ENCODE measurements at places on chromosomes 1 and 21.

GRCh38 chr1:43938892-43939587 is 5.4 kb downstream of the ARTN start:
- DNase-seq, result no peak

DNA sequence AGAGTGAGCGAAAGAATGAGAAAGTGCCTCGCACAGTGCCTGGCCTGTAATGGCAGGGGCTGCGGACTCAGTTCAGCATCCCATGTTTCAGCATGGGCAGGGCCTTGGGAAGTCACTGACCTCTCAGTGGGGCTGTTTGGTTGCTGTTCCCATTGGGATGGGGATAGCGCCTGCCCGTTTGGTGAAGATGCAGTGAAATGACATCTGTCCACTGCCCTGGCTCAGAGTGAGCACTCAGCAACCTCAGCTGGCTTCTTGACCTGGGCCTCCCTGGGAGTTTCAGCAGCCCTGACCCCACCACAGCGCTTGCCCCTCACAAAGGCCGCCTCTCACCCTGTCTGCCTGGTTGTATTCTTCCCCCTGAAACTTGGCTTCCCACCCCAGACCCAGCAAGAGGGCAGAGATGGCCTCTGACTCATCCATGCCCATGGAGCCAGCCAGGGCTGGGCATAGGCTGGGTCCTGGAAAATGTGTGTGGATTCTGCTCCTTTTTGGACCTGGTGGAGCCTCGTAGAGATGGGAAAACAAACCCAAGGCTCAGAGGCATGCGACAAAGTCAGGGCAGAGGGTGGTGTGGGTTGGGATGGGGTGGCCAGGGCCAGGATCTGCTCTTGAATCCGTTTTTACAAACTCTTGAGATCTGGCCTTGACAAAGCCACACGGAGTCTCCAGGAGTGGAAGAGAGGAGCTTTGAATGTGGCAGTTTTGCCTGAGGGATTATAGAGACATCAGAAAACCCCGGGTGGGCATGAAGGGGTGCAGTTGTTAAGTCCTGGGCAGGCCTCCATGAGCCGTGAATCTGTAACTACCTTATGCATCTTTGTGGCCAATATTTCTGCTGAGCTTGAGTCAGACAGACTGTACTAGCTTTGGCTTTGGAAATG is 1.2 kb downstream of the XKR8 start:
- DNase-seq, result no peak

DNA sequence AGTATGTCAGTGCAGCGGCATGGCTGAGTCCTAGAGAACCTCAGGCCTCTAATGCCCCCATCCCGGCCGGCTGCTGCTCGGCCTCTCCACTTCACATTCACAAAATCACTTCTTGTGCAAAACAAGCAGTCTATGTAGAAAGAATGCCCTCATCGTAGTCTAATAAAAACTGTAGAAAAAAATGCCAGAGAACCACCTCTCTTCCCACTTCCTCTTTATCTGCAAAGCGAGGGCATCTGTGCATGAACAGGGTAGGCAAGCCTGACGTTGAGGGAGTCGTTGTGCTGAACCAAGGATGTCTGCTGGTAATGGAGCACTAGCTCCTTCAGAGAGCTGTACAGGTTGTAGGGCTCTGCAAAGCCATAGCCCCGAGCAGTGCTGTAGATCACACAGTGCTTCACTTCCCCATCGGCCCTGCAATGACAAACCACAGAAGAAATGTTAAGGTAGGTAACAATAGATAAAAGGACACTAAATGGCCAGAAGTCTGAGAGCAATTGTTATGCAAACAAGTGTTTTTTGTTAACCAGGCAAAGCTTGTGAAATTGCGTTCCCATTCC is 88.9 kb downstream of the PIK3R3 start:
- no peak for DNase-seq

- no peak for DNase-seq
These were observed 59.3 kb downstream of the FH start for GRCh38 chr1:241460098-241460873.

DNA sequence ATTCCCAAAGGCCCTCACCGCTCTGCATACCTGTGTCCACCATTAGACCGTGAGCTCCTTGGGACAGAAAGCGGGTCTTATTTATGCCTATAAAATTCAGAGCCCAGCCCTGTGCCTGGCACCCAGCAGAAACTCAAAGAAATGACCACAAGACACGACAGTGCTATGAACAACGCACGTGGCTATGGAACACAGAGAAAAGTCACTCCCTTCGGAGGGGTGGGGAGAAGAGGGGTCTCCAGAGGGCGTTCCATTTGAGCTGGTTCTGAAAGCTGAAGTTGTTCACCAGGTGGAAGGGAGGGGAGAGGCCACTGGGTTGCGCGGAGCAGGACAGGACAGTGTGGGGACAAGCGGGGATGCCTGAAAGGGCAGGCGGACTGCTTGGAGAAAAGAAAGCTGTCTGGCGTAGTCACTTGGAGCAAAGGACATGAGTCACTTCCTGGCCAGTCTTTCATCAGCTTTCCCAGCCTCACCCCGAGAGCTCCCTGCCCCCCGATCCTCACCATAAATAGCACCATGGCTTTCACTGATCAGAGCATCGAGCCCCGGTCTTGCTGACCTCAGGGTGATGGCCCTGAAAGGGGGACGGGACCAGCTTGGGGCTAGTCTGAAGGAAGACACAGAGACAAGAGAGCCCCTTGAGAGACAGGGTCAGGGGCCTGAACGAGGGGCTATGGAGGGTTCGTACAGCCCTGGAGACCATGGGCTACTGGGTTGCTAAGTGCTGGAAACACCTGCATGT is 28.5 kb downstream of the ECE1 start:
- DNase-seq, result no peak

DNA sequence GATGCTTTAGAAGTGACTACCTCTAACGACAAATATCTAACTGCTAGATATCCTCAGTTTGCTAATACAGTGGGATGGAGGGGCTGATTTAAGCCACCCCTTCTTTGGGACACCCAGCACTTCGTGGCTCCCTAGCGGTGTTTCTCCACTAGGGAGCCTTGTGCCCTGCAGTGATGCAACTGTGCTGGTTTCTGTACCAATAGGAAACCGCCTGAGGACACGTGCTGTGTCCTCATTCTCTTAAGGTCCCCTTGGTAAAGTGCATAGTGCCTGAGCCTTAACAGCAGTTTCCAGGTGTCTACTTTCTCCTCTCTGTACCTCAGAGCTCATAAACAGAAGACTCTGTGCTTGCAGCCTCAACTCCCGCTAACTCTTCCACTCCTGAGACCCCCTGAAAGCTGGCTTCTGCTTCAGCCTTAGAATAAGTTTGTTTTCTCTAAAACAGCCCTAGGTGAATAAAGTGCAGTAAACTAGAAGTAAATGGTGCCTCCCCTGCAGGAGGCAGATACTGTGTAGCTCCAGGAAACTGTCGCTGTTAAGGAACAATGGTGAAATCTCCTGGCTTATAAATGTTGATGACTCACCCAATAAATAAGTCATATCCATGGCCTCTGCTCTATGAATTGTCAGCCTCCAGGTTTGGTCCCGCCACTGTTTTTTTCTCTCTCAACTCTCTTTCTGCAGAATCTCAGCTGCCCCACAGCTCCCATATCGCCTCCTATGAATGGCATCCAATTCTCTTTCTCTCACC is 130.4 kb downstream of the AK5 start:
- DNase-seq, result no peak

- no peak for DNase-seq
These were observed 1.2 kb downstream of the LENEP start for GRCh38 chr1:154994591-154994990.

GRCh38 chr1:153697191-153698019 is 18.9 kb downstream of the NPR1 start:
- no peak for DNase-seq

DNA sequence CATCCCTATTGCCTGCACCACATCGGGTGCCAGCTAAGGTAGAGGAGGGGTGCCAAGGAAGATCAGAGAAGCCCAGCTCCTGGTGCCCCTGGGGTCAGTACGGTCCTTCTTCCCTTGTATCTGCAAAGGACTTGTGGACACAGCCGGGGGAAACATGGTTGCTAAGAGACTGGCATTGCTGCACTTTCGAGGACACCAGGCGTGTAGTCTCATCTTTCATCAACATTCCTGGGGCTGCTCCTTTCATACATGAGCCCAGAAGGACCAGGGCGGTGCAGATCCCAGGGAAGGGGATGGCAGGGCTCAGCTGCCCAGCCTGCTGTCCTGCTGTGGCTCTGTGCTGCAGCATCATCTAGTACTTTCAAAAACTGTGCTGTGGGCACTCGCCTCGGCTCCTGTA is 61.0 kb downstream of the RUNX1 start:
- no peak for DNase-seq

GRCh38 chr1:235553112-235553551 is 48.9 kb upstream of the B3GALNT2 start:
- DNase-seq, result no peak

- DNase-seq, result no peak
These were observed 62.1 kb downstream of the SLC66A1 start for GRCh38 chr1:19374083-19374801.

- no peak for DNase-seq
These were observed 45.3 kb upstream of the SIPA1L2 start for GRCh38 chr1:232675260-232675659.

DNA sequence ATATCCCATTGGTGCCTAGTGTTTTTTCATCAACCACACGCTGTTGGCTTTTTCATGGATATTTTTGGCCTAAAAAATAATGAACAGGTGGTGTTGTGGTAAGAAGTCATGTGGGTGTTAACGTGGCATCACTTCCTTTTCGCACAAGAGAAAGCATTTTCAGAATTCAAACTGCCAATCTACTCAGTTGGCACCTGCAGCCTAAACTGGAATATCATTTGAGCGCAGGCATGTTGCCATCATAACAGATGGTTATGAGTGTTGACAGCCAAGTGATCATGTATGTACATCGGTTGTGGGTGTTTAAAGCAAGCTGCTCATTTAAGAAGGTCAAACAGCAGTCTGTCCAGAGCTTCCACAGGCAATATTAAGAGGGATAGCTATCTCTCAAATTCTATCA is 1963.0 kb downstream of the NCAM2 start:
- DNase-seq, result no peak

GRCh38 chr21:41993744-41994143 is 16.4 kb downstream of the ZBTB21 start:
- DNase-seq, result no peak

DNA sequence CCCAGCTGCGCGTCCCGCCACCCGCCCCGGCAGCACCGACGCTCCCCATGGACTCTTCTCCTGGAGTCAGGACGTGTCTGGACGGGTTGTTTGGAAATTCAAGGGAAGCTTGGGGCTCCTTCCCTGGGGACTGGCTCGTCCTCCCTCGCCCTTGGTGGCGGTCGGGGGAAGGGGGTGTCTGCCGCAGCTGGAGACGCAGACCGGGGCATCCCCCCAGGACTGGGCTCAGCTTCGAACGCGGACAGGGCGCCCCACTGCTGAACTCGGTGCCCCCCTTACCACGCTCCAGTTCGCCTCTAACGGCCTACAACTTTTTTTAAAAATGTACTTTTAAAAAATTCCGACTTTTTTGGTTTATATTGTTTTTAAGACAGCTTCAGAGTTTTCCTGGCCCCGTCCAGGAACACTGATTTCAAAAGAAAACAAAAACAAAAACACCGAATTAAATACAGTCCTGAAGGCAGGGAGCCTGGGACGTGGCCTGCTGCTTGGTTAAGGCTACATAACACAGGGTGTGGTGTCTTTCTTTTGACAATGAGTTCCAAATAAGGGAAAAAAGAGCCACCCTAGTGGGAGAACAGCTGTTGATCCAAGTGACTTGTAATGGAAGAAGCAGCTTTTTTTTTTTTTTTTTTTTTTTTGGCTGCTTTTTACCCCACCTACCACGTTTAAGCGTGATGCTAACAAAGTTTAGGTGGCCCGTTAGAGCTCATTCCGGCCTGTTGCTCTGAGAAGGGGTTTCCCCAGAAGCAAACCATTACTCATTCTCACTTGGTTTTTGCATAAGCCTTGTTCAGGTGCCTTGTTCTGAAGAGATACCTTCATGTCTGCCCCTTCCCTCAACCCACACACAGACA is 862 bp upstream of the DIPK1A start:
- DNase-seq, result peak; percentile 61

DNA sequence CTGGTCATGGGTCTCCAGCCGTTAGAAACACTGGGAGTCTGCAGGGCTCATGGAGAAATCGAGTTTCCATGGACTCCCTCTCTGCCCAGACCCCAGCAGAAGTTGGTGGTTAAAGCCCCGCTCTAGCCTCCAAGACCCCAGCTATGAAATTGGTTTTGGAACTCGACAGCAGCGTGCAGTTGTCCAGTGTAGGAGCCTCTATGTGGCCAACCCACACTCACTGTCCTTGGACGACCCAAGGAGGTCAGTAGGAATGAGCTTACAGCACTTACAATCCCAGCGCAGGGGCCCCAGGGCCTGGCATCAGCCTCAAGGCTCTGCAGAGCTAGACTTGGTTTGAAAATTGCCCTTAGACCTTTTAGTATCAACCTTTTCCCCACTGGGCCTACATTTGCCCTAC is 3.2 kb upstream of the PRDM16 start:
- DNase-seq, result no peak

DNA sequence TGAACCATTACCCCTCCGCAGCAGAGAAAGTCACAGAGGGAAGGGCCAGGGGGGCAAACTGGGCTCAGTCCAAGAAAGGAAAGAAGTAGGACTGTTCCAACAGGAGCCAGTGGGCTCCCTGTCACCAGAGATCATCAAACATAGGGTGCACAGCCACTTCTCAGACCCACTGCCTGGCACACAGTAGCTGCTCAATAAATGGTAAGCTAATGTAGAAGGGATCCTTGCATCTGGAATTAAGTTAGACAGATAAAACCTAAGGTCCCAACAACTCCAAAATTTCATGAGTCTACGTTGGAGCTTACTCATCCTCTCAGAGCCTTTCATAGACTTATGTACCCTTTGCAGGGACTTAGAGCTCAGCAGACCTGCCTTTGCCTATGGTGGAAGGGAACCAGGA is 3.5 kb downstream of the BLACAT1 start:
- DNase-seq, result no peak

DNA sequence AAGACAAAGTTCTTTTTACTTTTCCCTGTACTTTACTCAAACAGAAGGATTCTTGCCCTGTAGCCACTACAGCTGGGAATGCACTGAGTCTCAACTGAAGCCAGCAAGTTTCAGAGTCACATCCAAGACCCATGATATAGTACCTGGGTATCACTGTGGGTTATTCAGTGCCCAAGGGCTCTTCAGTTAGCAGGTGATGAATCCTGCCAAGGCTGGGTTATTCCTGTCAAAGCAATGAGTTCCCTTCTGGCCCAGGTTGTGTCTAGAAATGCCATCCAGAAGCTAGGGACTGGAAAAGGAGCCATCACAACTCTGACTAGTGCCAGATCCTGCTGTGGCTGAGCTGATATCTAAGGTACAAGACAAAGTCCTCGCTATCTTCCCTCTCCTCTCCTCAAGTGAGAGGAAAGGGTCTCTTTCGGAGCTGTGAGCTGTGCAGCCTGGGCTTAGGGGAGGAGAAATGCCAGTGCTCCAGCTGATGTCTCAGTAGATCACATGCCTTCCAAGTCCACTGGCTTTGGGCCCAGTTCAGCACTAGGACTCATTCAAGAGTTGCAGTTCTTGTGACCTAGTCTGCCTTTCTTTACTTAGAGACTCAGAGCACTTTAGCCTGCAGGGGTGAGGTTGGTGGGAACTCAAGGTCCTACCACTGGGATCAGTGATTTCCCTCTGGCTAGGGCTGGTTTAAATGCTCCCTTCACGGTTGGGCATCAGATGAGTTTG is 369.4 kb downstream of the TBX15 start:
- DNase-seq, result no peak
